Caudate nucleus (tissue), 63 donors: ENCODE measurements at places on chromosomes 7 and 10.

- DNase-seq = no peak
Observed at GRCh38 chr7:21352540-21353387, 75.1 kb upstream of the SP4 start.

- DNase-seq = no peak
Observed at GRCh38 chr10:114402871-114403540, 1.3 kb downstream of the AFAP1L2 start.

GRCh38 chr7:130134106-130134636, 63.8 kb downstream of the KLHDC10 start:
- DNase-seq = no peak

DNA sequence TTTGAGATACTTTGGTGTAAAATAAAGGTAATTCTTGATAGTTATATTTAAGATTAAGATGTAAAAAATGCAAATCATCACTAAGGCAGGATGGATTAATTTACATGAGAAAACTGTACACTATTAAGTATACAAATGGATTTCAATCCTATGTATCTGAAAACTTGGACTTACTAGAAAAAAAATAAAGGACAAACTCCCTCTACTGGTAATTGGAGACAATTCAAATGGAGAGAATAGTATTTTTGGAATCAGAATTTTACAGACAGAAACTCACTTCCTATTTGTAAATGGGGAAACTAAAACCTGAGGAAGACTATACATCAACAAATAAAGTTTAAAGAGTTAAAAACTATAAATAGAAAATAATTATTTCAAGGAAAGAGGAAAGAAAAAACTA, 62.6 kb downstream of the CUL2 start:
- no peak for DNase-seq

DNA sequence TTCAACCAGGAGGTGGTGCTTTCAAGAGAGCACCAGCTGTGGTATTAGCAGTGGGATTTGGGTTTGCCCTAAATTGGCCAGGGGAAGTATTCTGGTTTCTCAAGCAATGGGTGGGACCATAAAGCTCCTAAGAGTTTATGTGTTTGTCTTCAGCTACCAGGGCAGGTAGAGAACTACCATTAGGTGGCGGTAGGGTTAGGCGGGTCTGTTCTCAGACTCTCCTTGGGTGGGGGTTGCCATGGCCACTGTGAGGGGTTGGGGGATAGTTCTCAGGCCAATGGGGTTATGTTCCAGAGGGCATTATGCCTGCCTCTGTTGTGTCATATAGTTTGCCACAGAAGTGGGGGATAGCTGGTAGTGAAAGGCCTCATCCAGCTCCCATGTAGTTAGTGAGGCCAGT, 47.7 kb upstream of the BICC1 start:
- DNase-seq = no peak

- DNase-seq = no peak
Observed at GRCh38 chr10:52459097-52459496, 145.0 kb downstream of the DKK1 start.

DNA sequence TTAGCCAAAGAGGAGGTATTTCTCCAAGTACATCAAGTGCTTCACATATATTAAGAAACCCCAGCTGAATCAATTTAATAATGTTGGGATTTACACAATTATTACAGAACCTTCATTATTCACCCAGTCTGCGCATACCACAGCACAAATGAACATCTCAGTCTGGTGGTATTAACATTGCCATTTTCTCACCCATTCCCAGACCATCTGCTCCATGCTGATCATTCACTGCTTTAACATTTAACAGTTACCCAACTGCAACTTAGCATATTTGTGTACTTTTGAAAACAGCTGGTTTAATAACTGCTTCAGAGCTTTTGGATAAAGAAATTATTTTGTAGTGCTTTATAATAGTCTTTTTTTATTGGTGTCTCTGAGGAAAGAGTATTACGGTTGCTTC, 1072.1 kb downstream of the NXPH1 start:
- DNase-seq = no peak

GRCh38 chr7:70720191-70720873, 411.6 kb upstream of the GALNT17 start:
- DNase-seq = no peak

- no peak for DNase-seq
Observed at GRCh38 chr10:77175631-77176222, 461.9 kb downstream of the KCNMA1 start.

DNA sequence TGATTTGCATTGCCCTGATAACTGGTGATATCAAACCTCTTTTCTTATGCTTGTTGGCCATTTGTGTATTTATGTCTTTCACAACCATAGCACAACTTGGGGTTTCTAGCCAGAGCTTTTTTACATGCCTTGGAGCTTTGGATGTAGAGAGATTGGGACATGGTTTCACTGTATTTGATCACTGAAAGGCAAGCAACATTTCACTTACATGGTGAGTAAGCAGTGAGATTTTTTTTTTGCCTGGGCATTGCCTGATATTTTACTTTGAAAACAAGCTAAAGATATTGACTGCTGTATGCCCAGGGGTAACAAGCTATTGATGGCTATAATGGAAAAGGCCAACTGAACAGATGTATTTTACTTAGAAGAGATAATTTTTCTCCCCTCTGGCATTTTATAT, 259.0 kb downstream of the PHTF2 start:
- DNase-seq = no peak

GRCh38 chr10:8275911-8276310, 221.4 kb downstream of the GATA3 start:
- DNase-seq = no peak

- no peak for DNase-seq
Observed at GRCh38 chr10:90738885-90739284, 119.0 kb downstream of the HTR7 start.

- no peak for DNase-seq
Observed at GRCh38 chr10:44908066-44908749, 2.9 kb upstream of the TMEM72 start.

DNA sequence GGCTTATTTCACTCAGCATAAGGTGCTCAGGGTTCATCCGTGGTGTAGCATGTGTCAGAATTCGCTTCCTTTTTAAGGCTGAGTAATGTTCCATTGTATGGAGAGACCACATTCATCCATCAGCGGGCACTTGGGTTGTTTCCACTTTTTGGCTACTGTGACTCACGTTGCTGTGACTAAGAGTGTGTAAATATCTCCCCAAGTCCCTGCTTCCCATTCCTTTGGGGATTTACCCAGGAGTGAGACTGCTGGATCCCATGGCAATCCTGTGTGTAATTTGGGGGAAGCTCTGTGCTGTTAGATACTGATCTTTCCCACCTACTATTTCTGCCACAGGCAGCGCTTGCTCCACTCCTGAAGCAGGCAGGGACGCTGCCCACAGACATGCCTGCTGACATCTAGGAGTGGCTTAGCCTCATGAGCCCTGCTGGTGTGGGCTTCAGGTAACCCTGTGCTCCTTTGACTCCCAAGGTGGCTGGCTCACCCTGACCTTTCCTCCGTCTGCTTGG, 346.0 kb downstream of the FRMD4A start:
- no peak for DNase-seq

DNA sequence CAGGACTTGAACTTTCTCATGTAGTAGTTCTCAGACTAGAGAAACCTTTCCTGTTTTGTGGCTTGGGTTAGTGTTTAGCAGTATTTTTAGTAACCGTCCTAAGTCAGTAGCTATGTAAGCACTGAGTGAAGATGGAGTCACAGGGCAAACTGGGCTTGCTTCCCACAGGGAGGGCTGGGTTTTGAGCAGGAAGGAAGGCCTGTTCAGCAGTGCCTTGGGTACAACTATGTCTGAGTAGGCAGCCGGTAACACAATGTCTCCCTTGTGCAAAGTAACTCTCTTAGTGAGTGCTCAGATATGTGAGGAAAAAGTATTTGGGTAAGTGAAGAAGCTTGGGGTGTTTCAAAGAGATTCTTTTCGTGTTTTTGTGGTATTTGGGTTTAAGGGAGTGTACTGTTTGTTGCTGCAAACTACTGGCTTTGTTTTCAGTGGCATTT, 96.4 kb downstream of the CCSER2 start:
- DNase-seq = peak; percentile 27

GRCh38 chr10:7492660-7493046, 81.8 kb upstream of the SFMBT2 start:
- no peak for DNase-seq

GRCh38 chr7:128783143-128783861, 7.7 kb upstream of the OPN1SW start:
- peak; percentile 20 for DNase-seq

DNA sequence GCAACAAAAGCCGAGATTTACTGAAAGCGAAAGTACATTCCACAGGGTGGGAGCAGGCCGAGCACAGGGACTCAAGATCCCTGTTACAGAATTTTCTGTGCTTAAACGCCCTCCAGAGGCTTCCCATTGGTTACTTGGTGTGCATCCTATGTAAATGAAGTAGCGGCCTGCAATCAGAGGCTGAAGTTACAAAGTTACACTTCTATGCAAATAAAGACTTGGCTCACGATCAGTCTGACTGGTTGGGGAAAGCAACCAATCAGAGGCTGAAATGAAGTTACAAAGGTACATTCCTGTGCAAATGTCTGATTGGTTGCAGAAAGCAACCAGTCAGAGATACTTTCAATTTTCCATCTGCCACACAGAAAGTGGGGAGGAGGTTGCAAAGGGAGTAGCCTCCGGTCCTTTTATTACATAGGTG, 4.1 kb downstream of the ACBD7 start:
- peak; percentile 2 for DNase-seq

DNA sequence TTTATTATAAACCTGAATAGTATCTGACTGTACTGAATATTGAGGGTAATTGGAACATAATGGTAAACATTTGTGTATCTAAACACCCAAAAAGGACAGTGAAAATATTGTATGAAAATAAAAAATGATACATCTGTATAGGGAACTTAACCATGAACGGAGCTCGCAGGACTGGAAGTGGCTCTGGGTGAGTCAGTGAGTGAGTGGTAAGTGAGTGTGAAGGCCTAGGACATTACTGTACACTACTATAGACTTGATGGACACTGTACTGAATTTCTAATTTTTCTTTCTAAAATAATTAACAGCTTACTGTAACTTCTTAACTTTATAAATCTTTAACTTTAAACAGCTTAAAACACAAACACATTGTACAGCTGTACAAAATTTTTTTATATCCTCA, 454.5 kb upstream of the FZD8 start:
- no peak for DNase-seq

GRCh38 chr7:129437190-129437589, 3.0 kb downstream of the STRIP2 start:
- DNase-seq = no peak

DNA sequence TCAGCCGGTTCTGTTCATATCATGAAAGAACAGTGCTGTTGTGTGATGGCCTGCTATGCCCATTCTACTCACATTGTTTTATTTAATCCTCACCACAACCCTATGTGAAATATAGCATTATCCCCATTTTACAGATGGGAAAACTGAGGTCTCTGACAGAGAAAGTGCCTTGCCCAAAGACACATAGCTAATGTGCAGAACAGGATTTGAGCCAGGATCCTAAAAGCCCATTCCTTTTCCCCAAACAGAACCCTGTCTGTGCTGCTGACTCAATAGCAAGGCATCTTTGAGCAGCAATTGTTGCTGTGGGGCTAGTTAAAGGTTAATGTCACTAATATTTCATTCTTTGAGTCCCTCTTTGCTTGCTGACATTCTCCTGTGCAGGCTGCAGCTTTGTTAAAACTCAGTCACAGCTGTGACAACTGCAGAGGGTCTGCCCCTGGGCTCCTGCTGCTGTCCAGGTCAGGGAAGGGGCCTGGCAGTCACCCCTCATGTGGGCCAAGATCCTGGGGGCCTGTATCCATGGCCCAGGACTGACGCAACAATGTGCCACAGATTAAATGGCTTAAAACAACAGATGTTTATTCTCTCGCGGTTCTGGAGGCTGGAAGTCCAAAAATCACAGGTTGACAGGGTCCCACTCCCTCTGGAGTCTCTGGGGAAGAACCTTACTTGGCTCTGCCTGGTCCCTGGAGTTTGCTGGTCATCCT, 40.4 kb downstream of the AFAP1L2 start:
- DNase-seq = no peak

DNA sequence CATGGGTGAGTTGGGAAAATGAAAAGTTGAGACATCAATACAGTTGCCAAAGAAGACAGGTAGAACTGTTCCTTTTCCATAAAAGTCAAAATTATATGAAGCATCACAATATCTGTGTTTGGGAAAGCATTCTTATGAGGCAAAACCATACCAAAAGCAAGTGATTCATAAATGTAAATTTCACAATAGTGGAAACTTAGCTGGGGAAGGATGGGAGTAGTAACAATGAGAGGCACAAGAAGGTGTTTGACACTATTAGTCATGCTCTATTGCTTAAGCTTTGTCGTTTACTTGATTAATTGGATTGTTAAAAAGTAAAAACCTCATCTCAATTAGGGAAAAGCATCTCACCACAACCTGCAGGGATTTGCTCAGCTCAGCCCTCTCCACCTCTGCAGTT, 240.2 kb downstream of the C7orf25 start:
- DNase-seq = no peak

DNA sequence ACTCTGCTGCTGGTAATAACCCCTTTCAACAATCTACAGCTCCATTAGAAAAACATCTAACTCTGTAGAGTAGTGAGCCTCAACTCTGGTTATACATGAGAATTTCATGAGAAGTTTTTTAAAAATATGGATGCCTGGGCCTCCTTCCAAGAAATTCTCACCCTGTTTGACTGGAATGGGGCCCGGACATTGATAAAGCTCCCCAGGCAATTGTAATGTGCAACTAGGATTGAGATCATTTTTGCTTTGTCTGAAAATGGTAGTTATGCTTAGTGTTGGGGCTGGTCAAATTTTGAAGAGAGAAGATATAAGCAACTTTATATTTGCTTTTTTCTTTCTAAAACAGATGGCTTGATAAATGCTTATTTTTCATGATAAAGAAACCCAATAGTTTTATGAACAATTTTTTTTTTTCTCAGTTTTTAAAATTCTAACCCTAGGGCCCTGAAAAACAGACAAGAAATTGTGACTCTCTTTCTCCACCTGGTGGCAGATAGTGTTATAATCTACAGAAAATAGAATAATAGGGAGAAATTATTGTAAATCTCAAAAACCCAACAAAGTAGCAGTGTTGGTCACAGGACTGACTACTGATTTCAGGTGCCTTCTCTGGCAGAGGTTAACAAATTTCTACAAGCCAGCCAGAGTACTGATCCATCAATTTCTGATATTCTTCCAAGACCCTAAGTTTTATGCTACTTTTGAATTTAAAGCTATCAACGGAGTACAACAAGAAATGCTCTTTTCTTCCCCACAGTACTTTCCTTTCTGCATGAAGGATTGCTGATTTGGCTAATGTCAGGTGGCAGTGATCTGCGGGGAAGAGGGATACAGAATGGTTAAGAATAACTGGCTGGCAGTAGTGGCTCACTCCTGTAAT, 174.8 kb downstream of the DKK1 start:
- DNase-seq = no peak
